ENCODE measurements at places on chromosomes 1 and 21.

GRCh38 chr1:29527314-29528004, 291.1 kb downstream of the PTPRU start:
- no peak for DNase-seq

GRCh38 chr1:28447679-28448078, 58.2 kb upstream of the RCC1 start:
- no peak for DNase-seq

- peak; percentile 41 for DNase-seq
Measured at GRCh38 chr1:204283711-204284651, 70.2 kb upstream of the GOLT1A start.

DNA sequence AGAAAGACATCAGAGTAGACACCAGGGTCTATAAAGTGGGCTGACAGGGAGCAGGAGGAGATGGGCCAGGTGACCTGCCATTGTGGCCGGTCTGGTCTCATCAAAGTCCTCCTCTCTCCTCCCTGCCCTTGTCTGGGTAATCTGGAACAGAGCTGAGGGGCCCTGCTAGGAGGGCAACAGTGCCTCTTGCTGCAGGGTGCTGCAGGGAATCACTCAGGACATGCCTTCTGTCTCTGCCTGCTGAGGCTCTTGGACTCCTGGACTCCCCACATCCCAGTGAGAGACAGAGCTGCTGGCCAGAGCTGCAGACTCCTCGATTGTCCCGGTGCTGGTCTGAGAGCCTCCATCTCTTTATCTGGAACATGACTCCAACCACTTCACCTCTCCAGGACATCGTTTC, 366.1 kb upstream of the DUSP10 start:
- no peak for DNase-seq

DNA sequence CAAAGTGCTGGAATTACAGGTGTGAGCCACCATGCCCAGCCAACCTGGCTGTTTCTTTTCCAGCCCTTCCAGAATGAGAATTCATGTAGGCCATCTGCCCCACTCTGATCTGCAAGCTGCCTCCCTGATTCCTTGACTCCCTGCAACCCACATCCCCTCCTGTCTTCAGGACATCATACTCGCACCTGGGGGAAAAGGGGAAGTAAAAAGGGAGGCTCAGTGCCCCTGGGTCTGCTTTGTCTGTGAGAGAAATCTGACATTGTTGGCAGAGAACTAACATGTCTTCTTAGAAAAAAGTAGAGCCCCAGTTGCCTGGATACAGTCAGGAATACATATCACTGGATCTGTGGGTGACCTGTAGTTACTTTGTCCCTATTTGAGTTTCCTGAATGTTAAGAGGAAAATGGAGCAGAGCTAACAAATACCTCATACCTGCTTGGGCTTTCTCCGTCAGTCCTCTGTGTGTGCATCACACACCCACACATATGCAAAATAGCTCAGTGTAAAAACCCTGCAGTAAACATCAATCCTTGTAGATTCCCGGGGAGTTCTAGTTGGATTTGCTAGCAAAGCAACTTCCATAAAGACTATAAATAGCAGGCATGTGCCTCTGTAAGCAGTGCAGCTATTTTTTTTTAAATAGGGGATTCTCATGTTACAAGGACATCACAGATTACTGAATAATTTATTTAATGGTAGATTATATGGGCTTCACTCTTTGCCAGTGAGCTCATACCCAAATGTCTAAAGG, 62.9 kb downstream of the TEX35 start:
- no peak for DNase-seq

GRCh38 chr1:19794583-19794982, 5.1 kb downstream of the TMCO4 start:
- DNase-seq, result no peak

GRCh38 chr1:64502931-64503330, 33.0 kb downstream of the CACHD1 start:
- DNase-seq, result no peak

DNA sequence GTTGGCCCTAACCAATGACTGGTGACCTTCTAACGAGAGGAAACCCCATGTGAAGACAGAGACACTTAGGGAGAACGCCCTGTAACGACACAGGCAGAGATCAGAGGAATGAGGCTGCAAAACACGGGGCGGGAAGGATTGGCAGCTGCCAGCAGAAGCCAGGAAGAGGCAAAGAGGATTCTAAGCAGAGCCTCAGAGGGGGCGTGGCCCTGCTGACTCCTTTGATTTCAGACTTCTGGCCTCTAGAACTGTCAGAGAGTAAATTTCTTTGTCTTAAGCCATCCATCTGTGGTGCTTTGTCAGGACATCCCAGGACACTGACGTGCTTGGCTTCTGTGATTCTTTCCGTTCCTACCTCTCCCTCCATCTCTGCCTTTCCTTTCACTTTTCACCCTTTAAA, 79.3 kb downstream of the SH3BGR start:
- DNase-seq, result no peak

DNA sequence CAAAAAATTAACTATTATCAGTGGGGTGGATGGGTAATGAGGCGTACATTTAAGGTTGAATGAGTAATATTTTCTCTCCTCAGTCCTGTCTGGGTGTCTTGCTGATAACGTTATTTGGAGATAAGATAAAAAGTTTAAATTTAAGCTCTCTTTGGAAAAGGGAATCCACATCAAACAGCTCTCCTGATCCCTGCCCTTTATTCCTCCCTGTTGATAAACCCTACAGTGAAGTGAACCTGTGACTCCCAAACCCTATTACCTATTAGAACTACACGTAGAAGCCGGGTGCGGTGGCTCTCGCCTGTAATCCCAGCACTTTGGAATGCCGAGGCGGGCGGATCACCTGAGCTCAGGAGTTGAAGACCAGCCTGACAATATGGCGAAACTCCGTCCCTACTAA, 9.9 kb upstream of the GPR161 start:
- DNase-seq, result no peak

DNA sequence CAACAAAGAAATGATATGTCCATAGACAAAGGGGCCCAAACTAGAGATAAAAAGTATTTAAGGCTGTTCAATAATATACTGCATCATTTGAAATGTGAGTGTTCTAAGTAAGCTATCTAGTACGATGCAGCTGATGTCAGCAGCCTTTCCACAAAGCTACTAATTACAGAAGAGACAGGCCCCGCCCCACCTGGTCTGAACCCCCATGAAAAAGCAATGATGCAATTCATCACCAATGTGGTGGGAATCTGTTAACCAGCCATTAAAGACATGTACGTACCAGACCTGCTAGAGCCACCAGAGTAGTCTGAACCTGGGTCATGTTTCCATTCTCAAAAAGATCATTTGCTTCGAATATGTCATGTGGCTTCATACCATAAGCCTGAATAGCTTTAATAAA, 25.1 kb downstream of the CNN3 start:
- DNase-seq, result no peak

DNA sequence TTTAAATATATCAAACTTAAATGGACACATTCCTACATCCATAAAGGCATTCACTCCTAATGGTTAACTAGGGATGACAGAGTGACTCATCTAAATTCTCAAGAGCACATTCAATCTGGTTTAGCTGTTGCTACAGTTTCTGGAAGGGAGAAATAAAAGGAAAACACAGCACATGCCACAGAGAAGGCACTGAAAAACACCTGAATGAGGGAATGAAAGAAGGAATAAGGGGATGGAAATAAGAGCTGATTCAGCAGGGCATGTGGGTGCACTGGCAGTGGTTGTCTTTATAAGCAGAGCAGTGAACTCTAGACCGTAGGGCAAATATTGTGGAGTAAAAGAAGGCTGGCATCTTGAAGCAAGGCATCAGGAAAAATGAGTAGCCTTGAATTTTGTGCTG, 79.3 kb downstream of the LHX4 start:
- DNase-seq, result no peak

DNA sequence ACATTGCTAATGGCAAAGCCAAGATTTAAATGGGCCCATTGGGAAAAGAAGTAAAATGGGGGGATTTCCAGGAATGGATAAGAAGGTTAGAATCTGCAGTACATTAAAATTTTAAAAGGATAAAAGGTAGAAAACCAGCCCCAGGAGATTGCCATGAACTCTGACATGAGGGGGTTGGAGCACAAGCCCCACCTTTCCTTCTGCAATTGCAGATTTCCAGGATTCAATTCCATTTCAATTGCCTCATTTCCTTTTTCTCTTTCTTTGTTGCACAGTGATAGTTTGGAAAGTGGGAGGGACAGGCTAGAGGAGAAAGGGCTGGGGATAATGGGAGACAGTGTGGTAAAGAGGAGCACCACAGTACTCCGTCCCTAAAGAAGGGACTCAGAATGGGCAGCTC, 238.5 kb upstream of the RAB4A start:
- DNase-seq, result no peak

DNA sequence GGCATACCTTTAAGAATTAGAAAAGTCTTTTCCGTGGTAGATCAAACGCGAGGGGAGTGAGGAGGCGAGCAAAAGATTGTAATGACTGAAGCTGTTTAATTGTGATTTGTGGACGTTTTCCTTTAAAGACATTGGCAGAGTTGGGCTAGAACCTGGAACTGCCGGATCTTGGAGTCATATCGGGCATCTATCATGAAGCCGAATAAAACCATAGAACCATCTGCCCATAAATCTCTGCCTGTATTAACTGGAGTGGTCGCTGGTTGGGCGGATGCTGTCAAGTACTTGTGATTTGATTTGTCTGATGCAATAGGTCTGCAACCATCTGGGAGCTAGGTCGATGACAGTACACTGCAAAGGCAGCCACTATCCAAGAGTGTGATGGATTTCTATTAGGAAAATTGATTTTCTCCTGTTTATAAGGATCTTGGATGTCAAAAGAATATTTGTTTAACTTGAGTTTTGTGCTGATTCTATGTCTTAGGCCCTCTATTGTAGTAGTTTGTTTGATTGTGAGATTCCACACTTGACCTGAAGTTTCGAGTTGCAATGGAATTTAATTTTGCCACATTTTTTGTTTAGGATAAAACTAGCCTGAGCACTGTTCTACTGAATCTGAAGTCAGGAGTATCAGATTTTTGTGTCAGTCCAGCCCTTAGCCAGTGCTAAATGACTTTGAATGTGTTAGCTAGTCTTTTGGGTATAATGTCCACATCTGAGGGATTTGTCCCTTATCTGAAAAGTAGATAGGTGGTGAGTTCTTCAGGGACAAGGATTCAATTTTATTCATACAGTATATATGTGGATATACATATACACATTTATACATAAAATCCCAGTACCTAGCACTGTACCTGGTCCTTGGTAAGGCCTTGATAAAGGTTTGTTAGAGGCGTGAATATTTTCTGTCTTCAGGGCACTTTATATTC, 1.2 kb downstream of the SARS1 start:
- peak; percentile 66 for DNase-seq

GRCh38 chr21:16741141-16741665, 771.6 kb upstream of the CXADR start:
- peak; percentile 31 for DNase-seq

DNA sequence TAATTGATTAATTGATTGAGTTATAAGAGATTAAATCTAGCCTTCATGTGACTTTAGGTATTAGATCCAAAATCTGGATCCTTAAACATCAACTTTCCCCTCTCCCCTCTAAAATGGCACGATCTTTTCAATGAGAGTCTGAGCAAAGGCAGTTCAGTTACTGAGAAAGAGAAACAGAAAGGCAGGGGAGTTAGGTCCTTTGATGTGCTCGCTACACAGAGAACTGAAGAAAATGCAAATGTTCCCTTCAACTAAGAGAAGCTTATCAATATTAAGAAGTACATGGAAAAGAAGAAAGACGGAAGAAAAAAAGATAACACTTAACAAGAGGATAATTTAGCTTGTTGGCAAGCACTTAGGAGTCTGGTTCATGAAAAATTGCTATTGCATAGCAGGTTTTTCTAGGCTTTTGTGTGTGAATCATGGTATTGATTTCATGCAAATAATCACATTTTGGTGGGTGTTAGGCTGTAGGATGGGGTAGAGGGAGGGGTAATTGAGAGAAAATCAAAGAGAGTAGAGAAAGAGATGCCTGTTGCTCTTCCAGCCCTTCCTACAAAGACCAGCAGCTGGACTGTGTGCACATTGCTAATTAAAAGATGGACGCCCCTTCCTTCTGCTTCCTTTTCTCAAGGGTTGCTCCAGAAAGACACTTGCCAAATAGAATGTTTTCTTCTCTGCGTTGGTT, 307.6 kb upstream of the PLXNA2 start:
- DNase-seq, result no peak

DNA sequence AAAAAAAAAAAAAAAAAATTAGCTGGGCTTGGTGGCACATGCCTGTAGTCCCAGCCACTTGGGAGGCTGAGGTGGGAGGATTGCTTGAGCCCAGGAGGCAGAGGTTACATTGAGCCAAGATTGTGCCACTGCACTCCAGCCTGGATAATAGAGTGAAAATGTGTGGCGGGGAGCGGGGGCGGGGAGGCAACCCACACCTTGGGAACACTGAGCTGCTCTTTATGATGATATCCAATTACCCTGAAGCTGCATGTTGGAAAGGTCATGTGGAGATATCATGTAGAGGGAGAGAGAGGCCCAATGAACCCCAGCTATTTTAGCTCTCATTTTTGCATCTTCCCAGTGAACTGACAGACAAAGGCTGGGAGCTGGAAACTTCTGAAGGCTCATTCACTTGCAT, 48.3 kb upstream of the ZNF648 start:
- DNase-seq, result no peak

DNA sequence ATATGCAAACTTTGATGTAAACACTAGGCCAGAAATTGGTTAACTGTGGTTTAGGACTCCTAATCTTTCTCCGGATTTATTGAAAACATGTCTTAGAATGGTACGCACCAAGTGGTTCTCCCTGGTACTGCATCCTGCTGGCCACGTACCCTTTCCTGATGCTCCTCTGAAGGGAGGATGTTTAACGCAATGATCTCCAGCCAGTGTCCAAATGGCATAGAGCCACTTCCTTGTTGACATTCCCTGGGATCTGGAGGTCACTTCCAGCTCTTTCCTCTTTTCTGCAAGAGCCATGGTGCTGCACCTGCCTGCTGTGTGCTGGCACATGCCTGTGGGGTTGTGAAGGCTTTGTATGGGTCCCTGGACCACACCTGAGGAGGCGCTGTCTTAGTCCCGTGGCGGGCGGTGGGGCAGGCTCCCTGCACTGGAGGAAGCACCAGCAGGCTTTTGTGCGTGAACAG, 53.9 kb downstream of the GALNT2 start:
- no peak for DNase-seq

Data from G401 (cell line).